Stimulated activated CD4-positive, alpha-beta T cell treated with anti-CD3 and anti-CD28 coated beads, TNF-alpha, amount 100 ng/mL, for 48 hours (primary cell): ENCODE measurements at places on chromosomes 13 and 19.

DNA sequence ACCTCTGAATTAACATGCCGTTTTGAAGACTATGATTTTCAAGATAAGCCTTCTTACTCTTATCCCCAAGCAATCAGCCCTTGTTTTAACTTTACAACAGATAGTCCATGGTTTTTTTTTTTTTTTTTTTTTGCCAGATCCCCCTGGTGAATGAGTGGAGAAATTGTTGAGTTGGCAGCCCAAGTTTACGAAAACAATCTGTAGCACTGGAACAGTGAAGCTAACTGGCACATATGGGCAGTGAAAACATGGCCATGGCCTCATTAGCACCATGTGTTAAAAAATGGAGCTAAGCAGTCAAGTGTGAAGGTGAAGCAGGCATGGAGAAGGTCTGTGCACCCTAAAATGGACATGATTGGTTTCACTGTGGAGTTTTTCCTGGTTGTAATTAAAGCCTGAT is 812.1 kb upstream of the MIR17HG start:
- no peak for DNase-seq

DNA sequence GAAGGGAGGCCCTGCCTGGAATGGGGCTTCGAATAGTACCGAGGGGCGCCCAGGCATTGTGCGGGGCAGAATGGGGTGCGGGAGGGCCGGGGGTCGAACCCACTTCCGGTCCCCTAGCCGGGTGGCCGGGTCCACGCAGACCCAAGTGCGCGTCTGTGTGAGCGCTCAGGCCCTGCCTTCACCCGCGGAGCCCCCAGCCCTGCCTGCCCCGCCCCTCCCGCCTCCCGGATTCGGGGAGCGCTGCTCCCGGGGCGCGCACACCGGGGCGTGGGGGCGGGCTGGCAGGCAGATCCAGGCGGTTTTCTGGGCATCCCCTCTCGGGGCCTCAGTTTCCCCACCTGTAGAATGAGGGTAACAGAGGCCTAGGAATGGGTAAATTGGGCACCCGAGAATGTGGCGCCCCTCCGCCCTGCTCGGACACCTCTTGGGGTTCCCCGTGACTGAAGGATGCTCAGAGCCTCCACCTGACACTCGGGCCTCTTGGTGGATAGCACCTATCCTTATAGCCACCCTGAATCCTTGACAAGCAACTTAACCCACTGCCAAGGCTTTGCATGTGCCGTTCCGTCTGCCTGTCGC is 682 bp downstream of the PIK3R2 start:
- DNase-seq = no peak

GRCh38 chr13:50170447-50171037 is 155.3 kb downstream of the KCNRG start:
- no peak for DNase-seq

DNA sequence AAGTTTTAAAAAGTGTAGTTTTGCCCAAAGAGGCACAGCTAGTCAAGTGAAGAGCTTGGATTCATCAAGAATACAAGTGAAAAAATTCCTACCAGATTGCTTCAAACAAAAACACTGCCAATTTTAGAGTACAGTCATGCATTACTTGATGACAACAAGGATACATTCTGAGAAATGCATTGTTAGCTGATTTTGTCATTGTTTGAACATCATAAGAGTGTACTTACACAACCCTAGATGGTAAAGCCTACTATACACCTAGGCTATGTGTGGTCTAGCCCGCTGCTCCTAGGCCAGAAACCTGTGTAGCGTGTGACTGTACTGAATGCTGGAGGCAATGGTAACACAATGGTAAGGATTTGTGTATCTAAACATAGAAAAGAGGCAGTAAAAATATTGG is 41.1 kb downstream of the TMTC4 start:
- DNase-seq = no peak

GRCh38 chr19:2711172-2711874 is 8.8 kb upstream of the GNG7 start:
- DNase-seq = no peak

GRCh38 chr19:33147538-33147937 is 15.6 kb downstream of the WDR88 start:
- DNase-seq = no peak

GRCh38 chr13:99145461-99145860 is 55.2 kb upstream of the UBAC2 start:
- DNase-seq = no peak

GRCh38 chr19:4360081-4360569 is 16.8 kb downstream of the MPND start:
- no peak for DNase-seq

DNA sequence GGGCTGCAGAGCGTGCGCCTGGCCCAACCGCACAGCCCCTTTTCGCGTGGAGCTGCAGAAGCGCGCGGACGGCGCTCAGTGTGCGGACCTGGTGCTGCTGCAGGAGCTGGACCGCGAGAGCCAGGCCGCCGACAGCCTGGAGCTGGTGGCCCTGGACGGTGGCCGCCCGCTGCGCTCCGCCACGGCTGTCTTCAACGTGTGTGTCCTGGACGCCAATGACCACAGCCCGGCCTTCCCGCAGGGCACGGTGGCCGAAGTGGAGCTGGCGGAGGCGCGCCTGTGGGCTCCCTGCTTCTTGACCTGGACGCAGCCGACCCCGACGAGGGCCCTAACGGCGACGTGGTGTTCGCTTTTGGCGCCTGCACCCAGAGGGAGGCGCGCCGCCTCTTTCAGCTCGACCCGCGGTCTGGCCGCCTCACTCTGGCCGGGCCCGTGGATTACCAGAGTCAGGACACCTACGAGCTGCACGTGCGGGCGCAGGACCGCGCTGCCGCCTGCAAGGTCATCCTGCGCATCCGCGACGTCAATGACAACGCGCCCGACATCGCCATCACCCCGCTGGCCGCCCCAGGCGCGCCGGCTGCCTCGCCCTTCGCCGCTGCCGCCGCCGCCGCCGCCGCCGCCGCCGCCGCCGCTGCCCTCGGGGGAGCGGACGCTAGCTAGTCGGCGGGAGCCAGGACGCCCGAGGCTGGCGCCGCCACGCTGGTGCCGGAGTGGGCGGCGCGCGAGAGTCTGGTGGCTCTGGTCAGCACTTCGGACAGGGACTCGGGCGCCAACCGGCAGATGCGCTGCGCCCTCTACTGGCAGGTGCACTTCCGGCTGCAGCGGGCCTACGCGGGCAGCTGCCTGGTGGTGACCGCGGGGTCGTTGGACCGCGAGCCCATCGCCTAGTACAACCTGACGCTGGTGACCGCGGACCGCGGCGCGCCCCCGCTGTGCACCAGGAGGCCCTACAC is 172.2 kb downstream of the OLFM4 start:
- no peak for DNase-seq

GRCh38 chr19:46697204-46697960 is 19.5 kb downstream of the PRKD2 start:
- no peak for DNase-seq

GRCh38 chr19:52214241-52214640 is 24.4 kb downstream of the PPP2R1A start:
- DNase-seq = no peak

DNA sequence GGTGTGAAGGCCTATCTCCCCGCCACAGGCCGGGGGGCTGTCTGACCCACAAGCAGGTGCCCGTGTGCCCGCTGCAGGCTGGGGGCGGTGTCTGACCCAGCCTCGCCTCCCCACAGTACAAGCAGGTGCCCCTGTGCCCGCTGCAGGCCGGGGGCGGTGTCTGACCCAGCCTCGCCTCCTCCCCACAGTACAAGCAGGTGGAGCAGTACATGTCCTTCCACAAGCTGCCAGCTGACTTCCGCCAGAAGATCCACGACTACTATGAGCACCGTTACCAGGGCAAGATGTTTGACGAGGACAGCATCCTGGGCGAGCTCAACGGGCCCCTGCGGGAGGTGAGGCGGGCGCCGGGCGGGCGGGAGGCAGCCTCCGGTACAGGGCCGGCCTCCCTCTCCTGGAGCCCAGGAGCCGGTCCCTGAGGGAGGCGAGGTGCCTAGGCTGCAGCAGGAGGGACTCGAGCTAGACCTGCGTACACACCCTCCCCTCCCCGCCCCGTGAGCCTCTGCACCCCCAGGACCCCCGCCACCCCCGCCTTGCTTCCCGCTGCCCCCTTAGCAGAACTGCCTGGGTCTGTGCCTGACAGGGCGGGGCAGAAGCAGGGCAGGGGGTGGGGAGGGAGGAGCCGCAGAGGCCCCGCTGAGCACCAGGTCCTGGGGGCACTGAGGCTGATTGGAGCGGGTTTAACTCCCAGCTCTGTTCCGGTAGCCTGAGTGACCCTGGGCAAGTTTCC is 20.6 kb downstream of the HCN2 start:
- no peak for DNase-seq

GRCh38 chr19:493391-494170 is 2.7 kb upstream of the MADCAM1 start:
- DNase-seq = no peak

- DNase-seq = no peak
Measured at GRCh38 chr13:46355901-46356590, 31.0 kb downstream of the RUBCNL start.

- no peak for DNase-seq
Measured at GRCh38 chr19:38389101-38389925, 816 bp downstream of the SPRED3 start.

DNA sequence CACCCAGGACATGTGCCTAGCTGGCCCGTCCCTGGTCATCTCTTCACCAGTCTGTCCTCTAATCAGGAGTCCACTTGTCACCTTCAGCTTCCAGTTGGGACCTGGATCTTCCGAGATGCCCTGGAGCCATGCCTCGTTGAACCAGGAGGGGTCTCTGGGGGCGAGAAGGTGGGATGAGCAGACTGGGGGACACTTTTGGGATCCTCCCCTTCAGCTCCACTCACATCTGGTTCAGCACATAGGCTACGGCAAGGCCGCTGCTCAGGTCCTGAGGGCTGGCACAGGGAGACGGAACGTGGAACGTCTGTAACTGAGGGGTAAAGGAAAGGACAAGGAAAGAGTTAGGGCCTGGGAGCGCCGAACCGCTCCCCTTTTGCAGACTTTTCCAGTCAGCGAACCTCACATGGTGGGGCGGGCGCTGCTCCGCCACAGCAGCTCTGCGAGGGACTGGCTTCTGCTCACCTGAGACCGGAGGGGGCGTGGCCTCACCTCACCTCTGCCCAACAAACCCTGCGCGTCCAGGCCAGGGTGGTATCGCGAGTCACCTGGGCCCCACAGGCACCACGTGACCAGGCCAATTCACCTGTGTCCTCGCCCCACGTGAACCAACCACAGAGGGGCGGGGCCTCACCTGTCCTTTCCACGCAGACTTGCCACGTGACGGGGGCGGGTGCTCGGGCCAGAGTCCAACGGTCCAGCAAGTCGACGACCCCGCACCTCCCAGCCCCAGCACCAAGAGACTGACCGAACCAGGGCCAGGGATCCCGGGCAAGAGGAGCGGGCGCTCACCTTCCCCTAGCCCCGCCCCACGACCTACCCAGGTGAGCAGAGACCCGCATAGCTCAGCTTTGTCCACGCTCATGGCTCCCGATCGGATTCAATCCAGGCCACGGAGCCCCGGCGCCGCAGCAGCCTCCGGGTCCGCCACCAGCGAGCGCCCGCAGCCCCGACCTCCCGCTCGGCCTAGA is at the start of gene HOOK2:
TSS of gene HOOK2 (minus strand) at position 965 of the 968 bp plus-strand sequence. CDS start at position 862, 103 bp downstream.
- DNase-seq = no peak

DNA sequence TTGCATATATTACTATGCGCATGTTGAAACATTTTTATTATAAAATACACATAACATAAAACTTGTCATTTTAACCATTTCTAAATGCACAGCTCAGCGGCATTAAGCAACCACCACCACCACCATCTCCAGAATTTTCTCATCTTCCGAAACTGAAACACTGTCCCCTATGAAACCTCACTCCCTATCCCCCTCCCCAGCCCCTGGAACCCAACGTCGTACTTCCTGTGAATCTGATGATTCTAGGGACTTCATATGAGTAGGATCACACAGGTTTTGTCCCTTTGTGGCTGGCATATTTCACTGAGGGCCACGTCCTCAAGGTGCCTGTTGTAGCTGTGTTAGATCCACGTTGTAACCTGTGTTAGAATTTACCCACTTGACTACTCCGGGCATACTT is 716 bp upstream of the MAP2K2 start:
- DNase-seq = no peak

DNA sequence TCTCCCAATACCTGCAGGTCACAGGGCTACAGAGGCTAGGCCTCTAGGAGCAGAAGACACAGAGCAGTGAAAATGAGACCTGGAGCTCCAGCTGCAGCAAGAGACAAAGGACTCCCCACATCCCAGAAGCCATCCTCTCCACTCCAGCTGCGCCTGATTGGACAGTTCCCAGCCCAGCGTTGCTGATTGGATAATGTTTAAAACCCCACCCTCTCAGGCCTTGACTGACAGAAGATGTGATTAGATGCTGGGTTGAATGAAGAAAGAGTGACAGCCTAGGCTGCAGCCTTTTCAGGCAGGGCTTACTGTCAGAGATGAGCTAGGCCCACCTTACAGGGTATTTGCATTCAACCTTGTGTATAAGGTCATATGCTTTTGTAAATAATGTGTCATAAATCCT is 59.4 kb downstream of the ZNF708 start:
- DNase-seq = no peak

DNA sequence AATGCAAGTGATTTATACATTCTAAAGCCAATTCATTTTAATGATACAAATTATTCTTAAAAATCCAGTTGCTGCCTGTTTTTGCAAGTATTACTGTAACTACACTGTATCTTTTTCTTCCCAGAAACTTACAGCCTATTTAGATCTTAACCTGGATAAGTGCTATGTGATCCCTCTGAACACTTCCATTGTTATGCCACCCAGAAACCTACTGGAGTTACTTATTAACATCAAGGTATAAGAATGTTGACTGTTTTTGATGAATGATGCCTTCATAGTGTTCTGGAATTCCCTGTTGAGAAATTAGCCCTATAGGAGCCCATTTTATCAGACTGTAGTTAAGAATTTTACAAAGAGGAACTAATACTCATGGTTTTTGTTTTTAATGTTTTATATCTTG is 25.0 kb downstream of the ITM2B start:
- DNase-seq = no peak

DNA sequence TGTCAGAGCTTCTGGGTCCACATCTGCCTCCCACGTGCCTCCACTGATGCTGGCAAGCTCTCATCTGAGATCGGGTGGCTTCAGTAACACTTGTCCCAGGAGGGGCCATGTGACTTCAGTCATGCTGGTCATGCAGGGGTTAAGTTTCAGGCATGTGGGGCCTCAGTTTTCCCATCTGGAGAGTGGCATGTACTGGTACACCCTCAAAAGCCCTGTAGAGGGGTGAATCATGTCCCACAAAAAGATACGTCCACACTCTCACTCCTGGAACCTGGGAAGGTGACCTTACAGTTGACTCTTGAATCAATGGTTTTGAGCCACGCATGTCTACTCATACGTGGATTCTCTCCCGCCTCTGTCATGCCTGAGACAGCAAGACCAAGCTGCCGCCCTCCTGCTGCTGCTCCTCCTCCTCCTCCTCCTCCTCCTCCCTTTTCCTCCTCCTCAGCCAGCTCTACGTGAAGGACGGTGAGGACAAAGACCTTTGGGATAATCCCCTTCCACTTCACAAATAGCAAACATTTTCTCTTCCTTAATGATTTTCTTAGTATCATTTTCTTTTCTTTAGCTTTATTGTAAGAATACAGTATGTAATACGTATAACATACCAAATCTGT is 53.7 kb downstream of the COMP start:
- no peak for DNase-seq

- no peak for DNase-seq
Measured at GRCh38 chr19:35781650-35782049, 6.3 kb downstream of the ARHGAP33 start.

GRCh38 chr19:46919324-46919723 is 58.5 kb downstream of the ARHGAP35 start:
- DNase-seq = peak; percentile 13

- DNase-seq = no peak
Measured at GRCh38 chr19:3514930-3515329, 8.8 kb downstream of the FZR1 start.
